ENCODE measurements at places on chromosomes 3 and 15. TPM values are rescaled to one million over a fixed set of nuclear protein-coding genes. Genes with fewer than 3 reads are reported as not detected.

DNA sequence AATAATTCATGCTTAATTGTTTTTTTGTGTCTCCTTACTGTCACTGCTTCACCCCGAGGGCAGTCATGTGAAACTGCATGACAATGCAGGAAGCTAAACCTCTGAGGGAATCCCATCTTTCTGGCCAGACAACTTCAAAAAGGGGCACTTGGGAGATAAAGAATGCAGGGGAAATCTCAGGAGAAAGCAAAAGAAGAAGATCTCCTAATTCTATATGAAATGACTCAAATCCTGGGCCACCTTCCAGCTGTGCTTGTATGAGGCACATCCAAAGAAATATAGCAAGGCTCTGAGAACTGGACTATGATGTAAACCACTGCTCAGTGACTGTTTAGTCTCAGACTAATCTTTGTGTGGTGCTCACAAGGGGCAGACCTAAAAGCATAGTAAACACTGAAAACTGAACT is 22.6 kb upstream of the UMPS start:
- DNase-seq = no peak

DNA sequence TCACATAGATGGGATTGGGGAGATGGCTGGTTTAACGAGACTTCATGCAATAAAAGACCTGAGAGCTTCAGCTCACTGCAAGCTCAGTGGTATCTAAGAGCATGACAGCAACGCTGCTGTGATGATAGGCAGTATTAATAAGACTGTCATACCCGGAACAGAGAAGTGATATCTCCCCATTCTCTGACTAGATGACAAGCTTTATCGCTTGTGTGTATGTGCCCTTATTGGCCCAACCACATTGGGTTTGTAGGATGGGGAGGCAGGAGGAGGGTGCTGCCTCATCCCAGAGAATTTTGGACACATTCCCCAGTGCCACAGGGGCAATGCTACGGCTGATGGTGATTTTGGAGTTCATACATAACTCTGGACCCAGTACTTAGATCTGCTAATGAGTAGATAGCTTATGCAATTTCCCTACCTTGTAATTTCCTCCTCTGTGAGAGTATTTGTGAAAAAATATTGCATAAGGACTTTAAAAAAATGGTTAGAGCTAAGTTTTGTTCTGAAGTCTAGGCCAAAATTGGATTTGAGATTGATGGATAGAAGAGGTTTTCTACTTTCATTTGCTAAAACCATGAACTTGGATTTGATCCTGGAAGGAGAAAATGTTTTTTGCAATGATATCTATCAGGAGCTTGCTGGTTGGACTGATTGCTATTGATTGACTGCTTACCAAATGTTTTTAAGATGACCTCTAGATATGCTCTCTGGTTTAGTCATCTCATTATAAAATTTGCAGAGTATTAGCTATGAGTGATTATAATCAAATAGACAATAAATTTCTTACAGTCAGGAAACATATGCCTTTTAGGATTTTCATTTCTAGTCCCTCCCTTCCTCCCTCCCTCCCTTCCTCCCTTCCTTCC is 14.0 kb upstream of the TMEM212 start:
- DNase-seq = no peak

DNA sequence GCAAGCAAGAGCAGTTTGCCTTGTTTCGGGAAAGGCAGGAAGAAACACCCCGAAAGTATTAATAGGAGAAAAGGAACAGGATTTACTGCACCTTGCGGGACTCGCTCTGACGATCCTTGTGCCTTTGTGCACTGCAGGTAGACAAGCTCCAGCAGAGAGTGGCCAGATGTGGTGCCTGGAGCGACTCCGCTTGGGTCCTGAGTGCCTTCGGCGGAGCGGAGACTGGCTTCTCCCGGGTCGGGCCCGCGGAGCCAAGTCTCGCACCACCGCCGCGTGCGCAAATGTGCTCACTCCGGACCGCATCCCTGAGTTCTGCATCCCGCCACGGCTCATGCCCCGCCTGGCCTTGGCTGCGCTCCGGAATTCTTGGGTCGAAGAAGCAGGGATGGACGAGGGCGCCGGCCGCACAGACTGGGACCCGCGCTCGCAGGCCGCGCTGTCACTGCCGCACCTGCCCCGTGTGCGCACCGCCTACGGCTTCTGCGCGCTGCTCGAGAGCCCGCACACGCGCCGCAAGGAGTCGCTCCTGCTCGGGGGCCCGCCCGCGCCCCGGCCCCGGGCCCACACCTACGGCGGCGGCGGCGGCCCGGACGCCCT is 769 bp downstream of the C2CD4A start:
- DNase-seq = no peak

GRCh38 chr3:50671331-50671730 is 3.4 kb upstream of the DOCK3 start:
- no peak for DNase-seq

Gene CTXN2
- total RNA-seq = not detected

Data from type B pancreatic cell (in vitro differentiated cells).